Hippocampal formation (tissue), 2 donors: ENCODE measurements at places on chromosomes 5 and 9.

GRCh38 chr5:172266071-172266675 lies 17.4 kb downstream of the UBTD2 start:
- no peak for DNase-seq

GRCh38 chr9:137156567-137157375 lies 13.1 kb downstream of the LRRC26 start:
- no peak for DNase-seq

- DNase-seq = no peak
Observed at GRCh38 chr5:82252744-82253143, 25.4 kb downstream of the RPS23 start.

DNA sequence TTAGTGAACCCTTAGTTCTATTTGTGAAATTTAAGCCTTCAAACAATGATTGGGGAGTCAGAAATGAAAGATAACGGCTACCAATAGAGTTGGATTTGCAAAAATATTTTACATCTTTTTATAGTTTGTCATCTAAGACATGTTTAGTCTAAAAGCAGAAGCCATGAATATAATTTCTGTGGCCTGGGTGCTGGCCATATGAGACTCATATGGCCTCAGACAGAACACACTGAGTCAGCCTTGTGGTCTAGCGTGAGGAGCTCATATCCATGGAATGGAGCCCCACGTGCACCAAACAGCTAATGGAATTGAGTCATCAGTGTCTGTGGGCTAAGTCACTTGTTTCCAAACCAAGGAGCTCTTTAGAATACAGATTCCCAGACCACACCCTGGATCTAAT lies 240.7 kb upstream of the NREP start:
- DNase-seq = no peak

GRCh38 chr9:76658510-76659231 lies 105.6 kb upstream of the PCA3 start:
- peak; percentile 36 for DNase-seq

DNA sequence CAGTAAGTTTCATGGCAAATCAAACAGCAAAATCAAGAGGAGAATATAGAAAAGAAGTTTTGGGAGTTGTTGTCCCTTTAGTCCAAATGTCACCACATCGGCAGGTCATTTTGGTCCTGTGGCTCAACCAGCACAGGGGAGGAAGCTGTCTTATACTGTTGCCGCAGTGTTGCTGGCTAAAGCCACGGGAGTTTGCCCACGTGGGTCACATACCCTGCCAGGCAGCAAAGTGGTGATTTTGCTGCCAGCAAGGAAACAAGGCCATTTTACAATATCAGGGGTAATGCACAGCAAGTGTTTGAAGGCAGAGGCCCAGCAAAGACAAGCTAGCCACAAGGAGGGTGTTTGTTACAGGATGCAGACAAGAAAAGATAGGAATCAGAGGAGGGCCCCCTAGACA lies 14.5 kb downstream of the GABRA6 start:
- no peak for DNase-seq

GRCh38 chr9:71308454-71308853 lies 187.0 kb upstream of the TRPM3 start:
- DNase-seq = no peak
